H4 (cell line): ENCODE measurements at places on chromosomes 16 and 17. TPM values are rescaled to one million over a fixed set of nuclear protein-coding genes. Genes with fewer than 3 reads are reported as not detected.

DNA sequence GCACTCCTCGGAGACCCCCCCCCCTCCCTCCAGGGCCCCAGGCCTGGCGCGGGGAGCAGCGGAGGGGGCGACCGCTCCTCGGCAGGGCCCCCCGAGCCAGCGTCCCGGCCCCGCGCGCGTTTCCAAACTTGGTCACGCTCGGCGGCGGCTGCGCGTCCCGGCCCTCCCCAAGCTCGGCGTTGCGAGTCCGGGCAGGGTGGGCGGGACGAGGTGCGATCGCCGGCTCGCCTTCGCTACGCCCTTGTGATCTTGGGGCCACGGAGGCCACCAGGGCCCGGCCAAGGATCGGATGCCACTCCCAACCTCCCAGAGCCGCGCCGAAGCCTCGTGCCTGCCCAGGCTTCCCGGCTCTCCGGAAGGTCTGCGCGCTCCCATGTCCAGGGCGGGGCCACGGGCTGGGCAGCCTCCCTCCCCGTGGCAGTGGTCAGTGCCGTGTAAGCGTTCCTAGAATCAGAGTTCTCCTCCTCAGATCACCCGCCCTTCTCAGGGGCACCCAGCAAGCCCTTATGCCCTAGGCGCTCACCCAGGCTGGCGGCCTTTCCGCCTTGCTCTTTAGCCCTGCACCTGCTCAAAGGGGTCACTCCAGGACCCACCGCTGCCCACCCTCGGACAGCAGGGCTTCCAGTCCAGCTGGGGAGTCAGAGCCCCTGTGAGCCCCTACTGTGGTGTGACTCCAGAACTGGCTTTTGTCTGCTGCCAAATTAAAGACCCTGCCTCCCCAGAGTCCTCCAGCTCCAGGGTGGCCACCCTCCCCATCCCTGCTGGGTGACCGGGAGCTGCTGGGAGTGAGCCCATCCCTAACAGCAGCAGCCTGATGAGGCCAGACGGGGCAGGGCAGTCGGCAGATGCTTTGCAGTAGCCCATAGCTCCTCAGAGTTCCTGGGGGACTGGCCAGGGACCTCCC lies 12.2 kb upstream of the MRPS23 start:
- DNase-seq: no peak

The ARHGDIA gene
- 78.2 and 78.9 TPM in 2 replicates for total RNA-seq

The C16orf78 gene
- total RNA-seq: not detected in 2 replicates

The RNF135 gene
- 14.8 and 19.6 TPM in 2 replicates for total RNA-seq

The COASY gene
- 26.8 and 31.9 TPM in 2 replicates for total RNA-seq
